Thoracic aorta (tissue), 2 donors: ENCODE measurements at places on chromosomes 11 and 22.

- peak overlapping the region; percentile 69 for H3K27ac ChIP-seq
- DNase-seq = no peak
- peaks cover 35% of the 10 kb centered on the region for H3K4me1 ChIP-seq
- H3K27me3 ChIP-seq = no peaks in the 10 kb centered on the region
- H3K36me3 ChIP-seq = peaks cover 13% of the 10 kb centered on the region
Measured at GRCh38 chr22:42906605-42907348, 49.7 kb upstream of the ARFGAP3 start.

DNA sequence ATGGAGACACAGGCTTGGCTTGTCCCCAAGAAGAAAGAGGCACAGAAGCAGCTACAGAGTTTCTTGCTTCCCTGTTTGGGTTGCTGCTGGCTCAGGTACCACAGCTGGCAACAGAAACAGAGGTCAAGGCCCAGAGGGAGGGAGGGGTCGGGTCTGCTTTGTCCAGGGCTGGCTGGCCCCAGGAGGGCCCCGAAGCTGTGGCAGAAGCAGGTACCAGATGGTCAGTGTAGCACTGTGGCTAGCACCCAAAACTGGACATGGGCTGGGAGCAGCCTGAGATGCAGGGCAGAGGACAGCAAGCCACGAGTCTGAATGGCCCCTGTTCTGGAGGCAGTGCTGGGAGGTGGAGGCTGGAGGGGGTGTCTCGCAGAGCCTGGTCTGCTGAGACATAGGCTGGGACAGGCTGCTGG is 52.3 kb upstream of the CCDC188 start:
- no peak for DNase-seq
- H3K4me1 ChIP-seq = peaks cover 28% of the 10 kb centered on the region
- no peak overlapping the region for H3K27ac ChIP-seq

- H3K4me1 ChIP-seq = peaks cover 72% of the 10 kb centered on the region
- H3K27ac ChIP-seq = peak overlapping the region; percentile 63
- H3K27me3 ChIP-seq = no peaks in the 10 kb centered on the region
- no peak for DNase-seq
Measured at GRCh38 chr11:33262011-33262645, 4.9 kb downstream of the HIPK3 start.

DNA sequence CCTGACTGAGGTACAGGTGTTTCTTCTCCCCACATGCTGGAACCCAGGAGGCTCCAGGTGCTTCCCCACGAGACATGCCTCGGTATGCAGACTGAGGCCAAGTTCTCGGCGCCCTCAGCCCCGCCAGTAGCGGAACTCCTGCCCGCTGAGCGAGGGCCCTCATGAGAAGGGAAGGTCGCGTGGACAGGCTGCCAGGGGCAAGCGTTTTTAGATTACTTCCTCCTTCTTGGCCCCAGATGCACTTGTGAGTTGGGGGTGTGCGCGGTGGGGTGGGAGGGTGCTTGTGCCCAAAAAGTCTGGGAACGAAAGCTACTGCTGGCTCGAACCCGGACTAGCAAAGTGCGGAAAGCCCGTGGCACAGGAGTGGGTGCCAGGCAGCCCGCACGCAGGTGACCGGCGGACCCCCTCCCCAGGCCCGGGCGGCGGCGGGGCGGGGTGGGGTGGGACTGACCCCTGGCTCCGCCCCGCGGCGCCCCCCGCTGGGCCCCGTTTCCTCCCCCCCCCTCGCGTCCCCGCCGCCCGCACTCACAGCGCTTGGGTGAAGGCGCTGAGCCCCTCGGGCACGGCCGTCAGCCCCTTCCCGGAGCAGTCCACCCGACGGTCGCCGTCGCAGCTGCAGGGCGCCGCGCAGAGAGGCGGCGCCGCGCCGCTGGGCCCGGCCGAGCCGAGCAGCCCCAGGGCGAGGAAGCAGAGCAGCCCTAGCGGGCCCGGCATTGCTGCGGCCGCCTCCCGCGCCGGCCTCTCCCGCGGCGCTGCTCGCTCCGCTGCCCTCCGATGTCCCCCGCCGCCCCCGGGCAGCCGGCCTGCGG is 797 bp downstream of the LGR4 start:
- DNase-seq = no peak
- no peaks in the 10 kb centered on the region for H3K27me3 ChIP-seq
- H3K4me3 ChIP-seq = peak overlapping the region; percentile 85
- peak overlapping the region; percentile 87 for H3K27ac ChIP-seq
- peaks cover 38% of the 10 kb centered on the region for H3K4me1 ChIP-seq
- H3K36me3 ChIP-seq = no peaks in the 10 kb centered on the region

GRCh38 chr11:34180040-34180813 is 74.8 kb downstream of the NAT10 start:
- no peaks in the 10 kb centered on the region for H3K36me3 ChIP-seq
- H3K27ac ChIP-seq = no peak overlapping the region
- H3K4me1 ChIP-seq = peaks cover 3% of the 10 kb centered on the region
- H3K4me3 ChIP-seq = no peak overlapping the region

- H3K4me1 ChIP-seq = peaks cover 14% of the 10 kb centered on the region
- H3K4me3 ChIP-seq = no peak overlapping the region
- no peaks in the 10 kb centered on the region for H3K36me3 ChIP-seq
- no peak overlapping the region for H3K27ac ChIP-seq
- no peak for DNase-seq
Measured at GRCh38 chr22:38760477-38761201, 4.8 kb upstream of the SUN2 start.

DNA sequence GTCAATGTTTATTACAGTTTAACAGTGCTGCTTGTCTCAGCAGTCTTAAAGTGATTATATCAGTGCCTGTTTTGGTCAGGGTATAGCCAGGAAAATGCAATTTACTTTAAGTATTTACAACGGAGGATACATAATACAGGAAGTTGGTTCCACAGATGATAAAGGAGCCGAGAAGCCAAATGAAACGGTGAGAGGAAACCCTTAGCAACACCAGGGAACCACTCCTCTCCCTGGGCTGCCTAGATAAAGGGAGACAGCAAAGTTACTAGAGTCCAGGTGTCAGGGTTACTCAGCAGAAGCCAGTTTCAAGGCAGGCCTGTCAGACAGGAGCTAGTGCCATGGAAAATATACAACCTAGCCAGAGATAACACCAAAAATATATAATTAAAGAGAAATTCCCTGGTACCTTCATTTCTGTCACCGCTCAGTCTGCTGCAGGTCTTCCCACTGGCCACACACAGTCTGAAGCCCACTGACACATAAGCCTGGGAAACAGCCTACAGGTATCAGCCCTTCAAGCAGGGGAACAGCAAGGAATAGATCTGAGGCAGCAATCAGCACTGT is 55.5 kb downstream of the FAM76B start:
- H3K27ac ChIP-seq = no peak overlapping the region
- peaks cover 39% of the 10 kb centered on the region for H3K4me1 ChIP-seq
- H3K36me3 ChIP-seq = no peaks in the 10 kb centered on the region
- no peak overlapping the region for H3K4me3 ChIP-seq
- DNase-seq = no peak
- H3K27me3 ChIP-seq = no peaks in the 10 kb centered on the region

DNA sequence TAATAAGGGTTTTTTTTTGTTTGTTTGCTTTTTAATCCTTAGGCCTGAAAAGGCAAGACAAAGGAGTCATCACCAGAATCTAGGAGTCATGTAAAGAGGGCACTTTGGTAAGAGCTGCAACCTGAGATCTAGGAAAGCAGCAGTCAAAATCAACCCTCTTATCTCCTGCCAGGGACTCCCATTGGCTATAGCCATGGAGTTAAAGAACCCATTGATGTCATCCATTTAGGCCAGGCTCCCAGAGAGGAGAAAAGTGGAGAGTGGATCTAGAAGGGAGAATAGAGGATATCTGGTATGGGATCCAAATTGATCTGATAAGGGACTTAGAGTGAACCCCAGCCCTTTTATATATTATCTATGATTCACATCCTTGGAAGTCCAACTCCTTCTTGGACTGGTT is 35.9 kb downstream of the ZNF215 start:
- H3K27ac ChIP-seq = no peak overlapping the region
- H3K4me3 ChIP-seq = no peak overlapping the region
- no peaks in the 10 kb centered on the region for H3K4me1 ChIP-seq
- no peaks in the 10 kb centered on the region for H3K27me3 ChIP-seq
- no peaks in the 10 kb centered on the region for H3K36me3 ChIP-seq

GRCh38 chr11:45805305-45806071 is 539 bp downstream of the SLC35C1 start:
- H3K4me1 ChIP-seq = peaks cover 25% of the 10 kb centered on the region
- no peak for DNase-seq
- peak overlapping the region; percentile 88 for H3K27ac ChIP-seq
- peaks cover under 1% of the 10 kb centered on the region for H3K36me3 ChIP-seq
- peak overlapping the region; percentile 99 for H3K4me3 ChIP-seq

DNA sequence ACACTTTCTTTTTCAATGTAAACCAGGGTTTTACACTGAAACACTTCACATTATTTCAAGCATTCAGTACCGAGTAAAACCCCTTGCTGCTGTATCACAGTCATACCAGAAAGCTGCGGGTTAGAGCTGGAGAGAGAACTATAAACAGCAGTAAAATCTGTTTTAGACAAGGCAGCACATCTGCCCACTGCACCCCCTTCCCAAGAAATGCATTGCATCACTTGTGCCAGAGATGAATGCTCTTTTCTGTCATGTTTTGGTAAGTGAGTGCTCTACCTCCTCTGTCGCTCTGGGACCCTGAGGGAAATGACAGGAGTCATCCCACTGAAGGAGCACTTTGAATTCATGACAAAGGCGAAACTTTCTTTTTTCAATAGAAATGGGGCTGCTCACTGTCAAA is 107.2 kb downstream of the MAML2 start:
- H3K27ac ChIP-seq = peak overlapping the region; percentile 23
- H3K4me1 ChIP-seq = peaks cover 53% of the 10 kb centered on the region
- H3K4me3 ChIP-seq = peak overlapping the region; percentile 51
- H3K36me3 ChIP-seq = no peaks in the 10 kb centered on the region
- H3K27me3 ChIP-seq = no peaks in the 10 kb centered on the region

DNA sequence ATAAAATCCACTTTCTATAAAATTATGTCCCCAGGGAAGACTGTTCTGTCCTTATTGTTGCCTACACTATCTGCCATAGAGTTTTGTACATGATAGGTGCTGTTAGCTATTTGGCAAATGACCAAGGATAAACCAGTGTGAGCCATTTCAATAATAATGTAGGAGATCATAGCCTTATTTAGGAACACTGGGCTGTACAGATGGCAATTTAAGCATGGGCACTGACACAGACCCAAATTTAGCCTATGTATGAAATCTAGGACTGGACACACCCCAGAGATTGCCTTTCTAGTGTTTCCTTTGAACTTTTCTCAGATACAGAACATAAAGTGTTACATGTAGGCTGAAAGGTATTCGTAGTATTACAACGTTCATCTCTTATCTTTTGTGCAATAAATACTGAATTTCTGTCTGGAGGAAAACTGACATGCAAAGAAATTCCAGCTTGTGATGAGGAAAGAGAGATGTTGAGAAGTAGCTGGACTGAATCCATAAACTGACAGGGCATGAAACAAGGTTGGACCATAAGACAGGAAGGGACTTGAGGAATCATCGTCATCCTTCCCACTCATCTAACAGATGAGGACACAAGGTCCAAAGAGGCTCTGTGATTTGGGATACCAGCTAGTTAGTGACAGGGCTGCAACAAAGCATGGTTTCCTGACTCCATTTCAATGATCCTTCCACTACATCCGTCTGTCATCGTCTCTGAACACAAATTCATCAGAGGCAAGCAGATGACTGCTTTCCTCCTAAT is 60.3 kb downstream of the TMPRSS5 start:
- H3K27me3 ChIP-seq = no peaks in the 10 kb centered on the region
- no peak overlapping the region for H3K27ac ChIP-seq
- H3K4me3 ChIP-seq = no peak overlapping the region

DNA sequence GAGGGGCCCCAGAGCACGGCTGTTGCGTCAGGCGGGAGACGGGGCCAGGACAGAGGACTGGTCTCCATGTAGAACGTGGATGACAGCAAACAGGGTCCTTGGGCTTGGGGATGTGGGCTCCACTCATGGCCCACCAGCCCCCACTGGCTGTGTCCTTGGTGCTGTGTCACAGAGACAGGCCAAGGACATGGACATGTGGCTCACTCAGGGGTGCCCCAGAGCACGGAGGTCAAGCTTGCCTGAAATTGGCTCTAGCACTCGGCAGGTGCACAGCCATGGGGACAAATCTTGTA is 14.4 kb downstream of the FADS2 start:
- H3K27ac ChIP-seq = no peak overlapping the region
- H3K27me3 ChIP-seq = no peaks in the 10 kb centered on the region
- H3K36me3 ChIP-seq = peaks cover 46% of the 10 kb centered on the region

DNA sequence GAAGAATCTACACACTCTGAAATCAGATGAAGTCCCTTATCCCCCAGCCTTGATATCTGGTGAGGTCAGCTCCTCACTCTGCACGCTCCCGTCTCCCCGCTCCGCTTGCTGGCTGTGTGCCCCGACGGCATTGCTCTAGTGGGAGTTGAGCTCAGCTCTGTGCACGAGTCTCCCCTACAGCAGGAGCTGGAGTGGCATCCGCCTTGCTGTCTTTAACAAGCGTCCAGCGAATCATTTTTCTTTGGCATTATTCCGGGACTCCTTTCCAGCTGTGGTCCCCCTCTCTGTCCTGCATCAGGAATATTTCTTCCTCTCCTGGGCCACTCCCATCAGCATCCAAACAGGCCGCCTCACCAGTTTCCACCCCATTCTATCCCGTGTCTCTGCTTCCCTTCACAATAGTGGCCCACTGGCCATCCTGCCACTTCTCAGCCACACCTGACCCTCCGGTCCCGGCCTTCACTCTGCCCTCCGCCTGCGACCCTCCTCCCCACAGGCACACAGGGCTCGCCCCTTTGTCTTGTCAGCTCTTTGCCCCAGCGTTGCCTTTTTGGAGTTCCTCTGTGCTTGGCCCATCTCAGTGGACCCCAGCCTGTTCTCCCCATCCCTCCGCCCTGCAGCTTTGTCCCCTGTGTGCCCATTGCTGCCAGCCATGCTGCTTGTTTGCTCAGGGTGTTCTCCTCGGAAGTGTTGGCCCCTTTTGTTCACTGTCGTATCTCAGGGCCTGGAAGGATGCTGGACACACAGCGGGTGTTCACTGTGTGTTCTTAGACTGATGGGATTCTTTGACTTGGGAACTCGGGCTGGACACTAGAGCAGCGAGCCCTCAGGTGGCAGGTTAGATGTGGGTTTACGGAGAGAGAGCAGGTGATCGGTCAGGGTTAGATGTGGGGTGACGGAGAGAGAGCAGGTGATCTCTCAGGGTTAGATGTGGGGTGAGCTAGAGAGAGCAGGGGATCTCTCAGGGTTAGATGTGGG is 441.8 kb downstream of the TBC1D22A start:
- H3K27ac ChIP-seq = no peak overlapping the region
- no peaks in the 10 kb centered on the region for H3K27me3 ChIP-seq
- no peak overlapping the region for H3K4me3 ChIP-seq
- DNase-seq = no peak
- no peaks in the 10 kb centered on the region for H3K4me1 ChIP-seq

GRCh38 chr11:35105319-35106079 is 33.5 kb upstream of the CD44 start:
- H3K36me3 ChIP-seq = no peaks in the 10 kb centered on the region
- no peaks in the 10 kb centered on the region for H3K27me3 ChIP-seq
- H3K4me1 ChIP-seq = peaks cover 39% of the 10 kb centered on the region

DNA sequence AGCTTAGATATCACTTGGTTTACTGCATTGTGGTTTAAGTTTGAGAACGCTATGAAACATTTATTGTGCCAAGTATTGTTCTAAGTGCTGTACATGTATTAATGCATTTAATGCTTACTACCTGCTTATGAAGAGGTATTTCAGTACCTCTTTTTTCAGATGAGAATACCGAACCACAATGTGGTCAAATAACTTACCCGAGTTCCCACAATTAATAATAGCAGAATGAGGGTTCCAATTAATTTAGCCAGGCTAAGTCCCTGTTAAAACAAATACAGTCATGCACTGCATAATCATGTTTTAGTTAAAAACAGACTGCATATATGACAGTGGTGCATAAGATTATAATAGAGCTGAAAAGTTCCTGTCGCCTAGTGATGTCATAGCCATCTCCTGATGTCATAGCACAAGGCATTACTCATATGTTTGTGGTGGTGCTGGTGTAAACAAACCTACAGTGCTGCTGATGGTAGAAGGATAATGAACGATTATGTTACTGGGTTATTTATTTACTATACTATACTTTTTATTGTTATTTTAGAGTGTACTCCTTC is 4.3 kb downstream of the ZC3H12C start:
- peaks cover 30% of the 10 kb centered on the region for H3K4me1 ChIP-seq
- H3K27me3 ChIP-seq = no peaks in the 10 kb centered on the region
- no peaks in the 10 kb centered on the region for H3K36me3 ChIP-seq
- no peak overlapping the region for H3K4me3 ChIP-seq
